ENCODE measurements at places on chromosomes 5 and 9.

DNA sequence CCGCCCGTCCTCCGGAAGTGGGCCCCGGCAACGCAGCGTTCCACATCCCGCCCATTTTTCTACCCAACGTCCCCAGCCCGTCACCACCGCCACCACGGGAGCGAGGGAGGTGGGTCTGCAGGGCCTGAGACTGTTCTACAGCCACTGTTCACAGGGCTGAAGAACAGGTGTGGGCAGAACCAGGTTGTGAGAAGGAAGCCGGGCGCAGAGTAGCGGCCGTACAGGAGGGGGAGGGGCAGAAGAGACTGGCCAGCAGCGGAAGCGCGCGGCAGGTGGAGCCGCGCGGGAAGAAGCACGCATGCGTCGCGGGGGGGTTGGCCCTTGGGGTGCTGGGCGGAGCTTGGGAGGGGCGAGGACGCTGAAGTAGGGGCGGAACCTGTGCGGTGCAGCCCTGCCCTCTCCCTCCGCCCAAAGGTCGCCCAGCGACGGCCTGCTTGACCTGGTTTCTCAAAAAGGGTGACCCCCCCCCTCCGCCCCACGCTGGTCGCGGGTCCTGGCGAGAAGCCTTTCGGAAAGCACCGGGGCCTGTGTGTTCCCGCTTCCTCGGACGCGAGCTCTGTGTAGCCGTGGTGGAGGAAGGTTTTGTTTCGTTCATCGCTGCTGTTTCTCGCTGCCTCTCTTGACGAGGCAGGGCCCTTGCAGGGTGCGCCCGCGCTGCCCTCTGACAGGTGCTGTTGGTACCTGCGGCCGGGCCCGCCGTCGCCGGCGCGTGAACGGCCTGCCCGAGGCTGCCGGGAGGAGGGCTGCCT, 7.8 kb upstream of the MGAT1 start:
- peak; percentile 90 for DNase-seq

DNA sequence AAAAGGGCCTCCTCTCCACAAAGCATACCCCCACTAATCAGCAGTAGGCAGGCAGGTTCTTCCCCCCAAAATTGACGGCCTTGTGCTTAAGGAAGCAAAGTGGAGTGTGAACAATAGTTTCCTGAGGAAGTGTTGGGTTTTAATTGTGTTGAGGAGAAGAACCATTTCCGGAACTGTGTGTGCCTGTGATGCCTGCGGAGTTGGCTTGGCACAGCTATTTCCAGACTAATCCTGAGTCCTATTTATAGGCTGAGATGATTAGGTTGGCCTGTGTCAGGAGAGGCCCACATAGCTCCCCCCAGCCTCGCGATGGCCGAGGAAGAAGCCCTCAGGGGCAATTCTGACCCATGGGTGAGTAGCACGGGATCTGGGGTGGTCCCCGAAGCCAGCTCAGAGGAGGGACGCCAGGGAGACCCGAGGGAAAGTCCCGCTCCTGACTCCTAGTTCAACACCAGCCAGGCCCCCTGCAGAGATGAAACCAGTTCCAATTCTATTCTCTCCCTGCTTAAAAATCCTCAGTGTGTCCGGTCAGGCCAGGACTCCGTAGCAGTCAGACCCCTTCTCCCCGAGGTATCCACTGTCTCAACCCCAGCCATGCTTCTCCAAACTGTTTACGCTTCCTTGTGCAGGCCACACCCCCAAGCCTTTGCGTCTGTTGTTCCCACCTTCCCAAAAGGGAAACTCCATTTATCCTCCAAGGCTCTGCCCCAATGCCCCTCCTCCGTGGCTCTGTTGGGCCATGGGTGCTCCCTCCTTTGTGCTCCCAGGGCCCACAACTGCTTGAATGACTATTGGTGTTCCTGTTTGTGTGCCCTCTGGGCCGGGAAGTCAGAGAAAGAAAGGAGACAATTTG, 18.1 kb downstream of the GSN start:
- DNase-seq, result no peak

GRCh38 chr9:125202846-125203618, 2.7 kb downstream of the RABEPK start:
- DNase-seq, result no peak

DNA sequence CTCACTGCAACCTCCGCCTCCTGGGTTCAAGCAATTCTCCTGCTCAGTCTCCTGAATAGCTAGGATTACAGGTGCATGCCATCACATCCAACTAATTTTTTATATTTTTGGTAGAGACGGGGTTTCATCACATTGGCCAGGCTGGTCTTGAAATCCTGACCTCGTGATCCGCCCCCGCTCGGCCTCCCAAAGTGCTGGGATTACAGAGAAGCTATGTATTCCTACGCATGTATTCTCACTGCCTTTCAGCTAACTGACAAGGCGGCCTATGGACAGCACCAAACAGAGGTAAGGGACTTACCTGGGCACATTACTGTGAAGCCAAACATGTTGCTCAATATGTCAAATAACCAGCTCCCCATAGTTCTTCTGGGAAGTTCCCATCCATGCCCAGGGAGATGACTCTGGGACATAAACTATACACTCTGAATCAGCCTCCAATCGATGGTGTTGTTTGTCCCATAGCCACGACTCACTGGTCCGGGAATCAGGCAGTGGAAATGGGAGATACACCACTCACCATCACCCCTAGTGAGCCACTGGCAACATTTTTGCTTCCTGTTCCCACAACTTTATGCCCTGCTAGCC, 114.6 kb downstream of the SYK start:
- no peak for DNase-seq

GRCh38 chr5:172502410-172502809, 48.1 kb upstream of the SH3PXD2B start:
- no peak for DNase-seq

DNA sequence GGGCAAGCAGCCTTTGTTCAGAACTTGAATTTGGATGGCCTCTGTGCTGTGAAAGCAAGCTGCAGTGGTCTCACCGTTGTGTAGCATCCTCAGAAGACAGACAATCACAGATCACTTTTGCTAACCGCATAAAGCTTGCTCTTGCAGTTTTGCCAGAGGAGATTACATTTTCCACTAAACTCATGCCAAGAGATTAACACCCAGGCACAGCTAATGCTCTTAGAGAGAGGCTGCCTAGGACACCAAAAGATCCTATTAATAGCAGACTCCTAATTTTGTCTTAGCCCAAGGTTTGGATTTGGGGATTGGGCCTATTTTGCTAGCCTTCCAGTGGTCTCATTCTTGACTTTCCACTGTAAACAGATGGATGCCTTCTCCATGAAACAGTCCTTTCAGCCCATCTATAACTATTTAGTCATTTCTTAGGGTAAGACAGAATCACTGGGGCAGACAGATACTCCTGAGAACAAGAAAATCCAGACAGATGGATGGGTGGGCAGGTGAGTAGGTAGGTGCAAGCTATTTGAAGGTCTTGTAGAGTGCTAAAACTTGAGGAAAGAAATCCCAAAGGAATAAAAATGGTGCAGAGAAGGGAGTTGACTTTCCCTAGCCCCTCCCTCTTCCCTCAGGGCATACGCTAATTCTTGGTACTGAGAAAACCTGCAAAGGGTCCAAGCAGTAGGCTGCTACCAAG, 506.2 kb downstream of the SPOCK1 start:
- no peak for DNase-seq

DNA sequence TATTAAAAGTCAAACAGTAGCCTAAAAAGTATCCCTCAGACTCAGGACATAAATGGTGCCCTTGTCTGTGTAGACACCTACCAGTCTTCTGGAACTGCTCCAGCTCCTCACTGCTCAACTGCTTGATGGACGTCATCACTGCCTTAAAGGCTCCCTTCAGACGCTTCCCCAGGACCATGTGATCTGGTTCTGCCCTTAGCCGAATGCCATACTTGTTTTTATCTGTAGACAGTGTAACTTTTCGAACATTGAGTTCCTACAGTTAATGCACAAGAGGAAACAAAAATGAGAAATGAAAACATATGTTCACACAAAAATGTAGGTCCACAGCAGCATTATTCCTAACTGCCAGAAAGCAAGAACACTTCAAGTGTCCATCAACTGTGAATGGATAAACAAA, 46.2 kb downstream of the IARS1 start:
- no peak for DNase-seq

DNA sequence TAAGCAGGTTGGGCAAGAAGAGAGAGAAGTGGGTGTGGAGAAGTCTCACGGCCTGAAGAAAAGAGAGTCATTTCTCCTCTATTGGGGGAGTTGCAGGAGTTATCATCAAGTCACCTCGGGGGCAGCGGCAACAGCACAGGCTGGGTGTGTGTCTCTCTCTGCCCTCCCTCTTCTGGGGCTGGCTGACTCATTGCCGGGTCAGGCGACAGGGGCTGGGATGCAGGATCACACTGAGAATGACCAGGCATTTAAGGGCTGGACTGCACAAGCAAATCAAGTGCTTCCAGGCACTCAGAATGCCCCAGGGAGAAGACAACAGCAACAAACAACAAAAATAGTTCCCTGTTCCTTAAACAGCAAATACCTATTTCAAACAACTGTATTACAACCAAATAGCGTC, 6.3 kb upstream of the EQTN start:
- DNase-seq, result no peak

DNA sequence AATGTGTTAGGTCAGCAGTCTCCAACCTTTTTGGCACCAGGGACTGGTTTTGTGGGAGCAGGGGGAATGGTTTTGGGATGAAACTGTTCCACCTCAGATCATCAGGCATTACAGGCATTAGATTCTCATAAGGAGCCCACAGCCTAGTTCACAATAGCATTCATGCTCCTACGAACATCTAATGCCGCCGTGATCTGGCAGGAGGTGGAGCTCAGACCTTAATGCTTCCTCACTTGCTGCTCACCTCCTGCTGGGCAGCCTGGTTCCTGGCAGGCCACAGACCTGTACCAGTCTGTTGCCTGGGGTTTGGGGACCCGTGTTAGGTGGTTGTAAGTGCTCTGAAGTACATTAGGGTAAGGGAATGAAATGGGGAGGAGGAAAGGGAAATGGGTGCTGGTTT, 9.7 kb upstream of the CTNNA1 start:
- no peak for DNase-seq

DNA sequence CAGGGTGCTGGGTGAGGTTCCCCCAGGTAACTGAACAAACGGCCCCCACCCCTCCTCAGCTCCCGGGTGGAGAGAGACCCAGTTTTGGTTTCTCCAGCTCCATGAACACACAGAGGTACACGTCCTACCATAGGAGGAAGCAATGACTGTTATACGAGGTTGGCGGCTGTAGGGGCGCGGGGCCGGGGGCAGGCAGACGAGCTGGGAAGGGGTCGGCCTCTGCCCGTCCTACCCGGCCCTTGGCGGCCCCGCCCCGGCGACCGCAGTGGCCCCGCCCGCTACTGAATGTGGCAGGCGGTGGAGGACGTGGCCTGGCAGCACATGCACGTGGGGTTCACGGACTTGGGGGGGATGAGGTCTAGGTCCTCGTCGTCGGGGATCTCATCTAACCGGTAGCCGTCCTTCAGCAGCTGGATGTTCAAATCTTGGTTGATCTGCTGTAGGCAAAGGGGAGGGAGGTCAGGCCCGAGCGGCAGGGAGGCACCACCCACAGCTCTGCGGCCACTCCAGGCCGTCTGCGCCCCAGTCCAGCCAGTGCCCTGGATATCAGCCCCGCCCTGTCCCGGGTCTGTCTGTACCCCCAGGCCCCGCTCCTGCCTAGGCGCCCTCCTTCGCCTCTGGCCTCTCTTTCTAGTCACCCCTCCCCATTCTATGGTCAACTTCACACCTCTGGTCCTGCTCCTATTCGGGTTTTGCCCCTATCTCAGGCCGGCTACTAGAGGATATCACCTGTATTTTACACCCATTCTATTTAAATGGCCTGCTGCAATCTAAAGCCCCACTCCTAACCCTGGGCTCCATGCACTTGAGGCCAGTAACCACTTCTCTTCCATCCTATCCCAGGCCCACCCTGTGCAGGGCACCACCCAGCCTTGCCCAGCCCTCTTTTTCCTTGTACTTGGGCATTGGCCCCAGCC, 24.2 kb upstream of the MYORG start:
- no peak for DNase-seq

- DNase-seq, result no peak
Observed at GRCh38 chr5:125551797-125552196, 805.4 kb upstream of the ZNF608 start.

GRCh38 chr5:56633950-56634349, 181.4 kb upstream of the MAP3K1 start:
- DNase-seq, result no peak

GRCh38 chr9:114806526-114806900, 674 bp upstream of the TNFSF15 start:
- DNase-seq, result no peak

DNA sequence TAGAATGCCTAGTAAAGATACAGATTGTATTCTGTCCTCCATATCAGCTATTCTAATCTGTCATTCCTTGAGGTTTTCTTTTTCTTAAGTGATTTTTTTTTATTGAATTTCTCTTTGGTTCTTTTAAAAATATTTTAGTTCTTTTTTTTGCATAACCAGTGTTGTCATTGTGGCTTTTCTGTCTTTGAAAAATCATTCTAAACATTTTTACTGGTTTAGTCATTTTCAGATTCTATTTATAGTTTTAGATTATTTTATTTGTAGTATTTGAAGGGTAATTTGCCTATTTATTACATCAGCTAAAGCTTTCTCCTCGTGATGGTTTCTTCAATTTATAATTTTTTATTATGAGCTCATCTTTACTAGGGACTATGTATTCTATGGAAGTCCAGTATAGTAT, 78.1 kb downstream of the NDUFAF2 start:
- no peak for DNase-seq

DNA sequence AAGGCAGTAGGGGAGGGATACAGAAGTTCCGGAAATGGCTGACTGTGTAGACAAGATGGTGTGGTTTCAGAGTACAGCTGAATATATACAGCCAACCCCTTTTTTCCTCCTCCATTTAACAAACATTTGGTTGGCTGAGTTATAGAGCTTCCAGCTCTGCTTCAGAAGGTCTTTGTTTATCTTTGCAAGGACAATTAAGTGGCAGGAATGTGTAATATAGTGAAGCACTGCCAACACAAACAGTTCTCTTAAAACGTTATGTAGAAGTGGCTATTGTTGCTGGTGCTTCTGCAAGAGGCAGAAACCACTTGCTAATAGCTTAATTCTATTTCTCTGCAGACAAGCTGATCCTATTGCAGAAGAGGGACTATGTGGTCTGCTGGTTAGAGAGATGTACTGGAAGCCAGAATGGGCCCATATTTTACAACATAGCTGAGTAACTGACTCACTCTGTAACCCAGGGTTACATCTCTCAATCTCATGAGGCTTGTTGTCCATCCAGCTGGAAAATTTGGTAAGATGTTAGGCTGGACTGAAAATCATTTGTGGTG, 62.7 kb upstream of the OSMR start:
- no peak for DNase-seq

All from stimulated activated CD8-positive, alpha-beta memory T cell treated with anti-CD3 and anti-CD28 coated beads, Interleukin-15, amount 100 ng/mL, for 48 hours (primary cell).